ENCODE measurements at places on chromosomes 3 and 15.

DNA sequence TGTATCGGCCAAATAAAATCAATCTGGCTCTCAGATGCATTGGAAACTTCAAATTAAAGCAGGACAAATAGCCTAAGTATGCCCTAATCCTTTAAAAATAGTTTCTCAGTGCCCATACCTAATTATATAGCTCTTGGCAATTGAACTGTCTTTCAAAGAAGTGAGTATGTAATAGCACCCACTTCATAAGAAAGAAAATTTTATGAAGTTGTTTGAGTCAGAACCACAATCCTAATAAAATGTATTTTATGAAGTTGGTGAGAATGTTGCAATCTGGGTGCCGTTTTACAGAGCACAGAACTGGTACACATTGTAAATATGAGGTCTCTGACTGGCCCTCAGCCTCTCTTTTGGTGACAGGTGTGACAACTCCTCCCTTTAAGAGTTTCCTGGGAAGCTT, 45.4 kb downstream of the EPHB1 start:
- no peak for DNase-seq

- DNase-seq: no peak
Observed at GRCh38 chr3:18446149-18446825, 21.1 kb upstream of the SATB1 start.

GRCh38 chr3:193777524-193777923, 184.5 kb downstream of the OPA1 start:
- no peak for DNase-seq

DNA sequence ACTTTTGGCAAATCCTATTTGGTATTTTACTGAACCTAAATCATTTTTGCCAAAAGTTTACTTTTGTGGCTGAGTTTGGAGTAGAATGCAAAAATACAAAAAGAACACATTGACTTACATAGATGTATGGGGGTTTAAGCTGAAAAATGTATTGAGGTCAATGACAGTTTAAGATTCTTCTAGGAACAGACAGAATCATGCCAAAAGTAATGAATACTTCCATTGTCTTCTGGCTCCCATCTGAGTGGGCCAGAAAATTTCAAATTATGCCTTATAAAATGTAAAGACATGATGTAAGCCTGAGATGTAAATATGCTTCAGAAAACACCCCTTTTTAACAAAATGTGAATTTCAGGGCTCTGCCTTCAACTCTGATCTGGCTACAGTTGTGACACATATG, 375.1 kb upstream of the DPH6 start:
- no peak for DNase-seq

DNA sequence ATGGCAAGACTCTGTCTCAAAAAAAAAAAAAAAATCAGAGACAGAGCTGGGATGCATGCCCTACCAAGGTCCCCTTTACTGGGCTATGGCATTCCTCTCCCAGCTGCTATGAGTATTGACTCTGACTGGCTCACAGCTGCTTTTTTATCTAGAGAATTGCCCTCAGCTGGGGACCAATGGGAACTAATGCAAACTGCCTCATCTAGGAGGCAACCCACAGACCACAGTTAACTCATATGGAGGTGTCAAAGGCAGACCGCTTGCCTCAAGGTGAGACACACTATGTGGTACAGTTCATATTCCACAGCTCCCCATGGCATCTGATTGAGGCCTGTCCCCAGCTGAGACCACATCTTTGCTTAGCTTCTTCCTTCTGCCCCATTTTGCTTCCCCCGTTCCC, 183.5 kb upstream of the EOMES start:
- DNase-seq: peak; percentile 54

DNA sequence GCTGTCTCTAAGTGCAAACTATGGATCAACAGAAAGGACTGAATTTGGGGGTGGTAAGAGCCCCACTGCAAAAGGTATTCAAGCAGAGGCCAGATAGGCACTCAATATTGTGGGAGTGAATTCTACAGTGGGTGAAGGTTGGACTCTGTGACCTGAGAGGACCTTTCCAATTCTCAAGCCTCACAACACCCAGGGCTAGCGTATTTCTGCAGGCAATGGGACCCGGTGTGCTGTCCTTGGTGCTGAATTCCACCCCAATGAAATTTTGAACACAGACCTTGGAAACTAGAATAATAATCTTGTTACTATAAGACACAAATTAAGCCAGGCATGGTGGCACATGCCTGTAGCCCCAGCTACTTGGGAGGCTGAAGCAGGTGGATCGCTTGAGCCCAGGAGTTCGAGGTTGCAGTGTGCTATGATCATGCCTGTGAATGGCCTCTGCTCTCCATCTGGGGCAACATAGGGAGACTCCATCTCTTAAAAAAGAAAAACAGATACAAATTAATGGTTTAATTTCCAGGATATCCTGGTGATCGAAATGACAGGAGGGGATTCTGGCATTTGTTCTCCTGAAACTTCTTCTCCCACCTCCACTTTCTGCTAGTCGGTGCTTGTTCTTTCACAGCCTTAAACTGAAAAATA, 135.4 kb downstream of the RAB11A start:
- no peak for DNase-seq

GRCh38 chr3:59908280-59908679, 858.5 kb upstream of the CFAP20DC start:
- DNase-seq: no peak

DNA sequence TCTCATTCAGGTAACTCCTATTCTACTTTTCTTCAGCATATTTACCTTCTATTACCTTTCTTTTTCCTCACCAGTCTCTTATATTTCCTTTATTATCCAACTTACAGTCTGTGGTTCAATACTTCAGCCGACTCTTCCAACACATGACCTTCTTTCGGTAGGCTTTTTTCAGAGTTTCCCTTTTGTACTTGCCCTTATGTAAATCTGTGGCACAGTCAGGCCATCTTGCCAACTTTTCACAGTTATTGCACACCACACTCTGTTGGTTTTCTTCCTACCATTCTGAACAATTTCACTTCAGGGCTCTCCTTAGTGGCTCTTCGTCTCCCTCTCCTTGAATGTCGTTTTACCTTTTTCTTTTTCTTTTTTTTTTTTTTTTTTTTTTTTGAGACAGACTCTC, 427.8 kb downstream of the LPP start:
- no peak for DNase-seq

- DNase-seq: no peak
Observed at GRCh38 chr3:56375654-56376053, 92.6 kb downstream of the ERC2 start.

GRCh38 chr15:48872632-48873031, 5.3 kb upstream of the EID1 start:
- DNase-seq: no peak

GRCh38 chr15:41961001-41961518, 11.3 kb downstream of the EHD4 start:
- DNase-seq: no peak

- DNase-seq: no peak
Observed at GRCh38 chr3:64575211-64575844, 112.5 kb downstream of the ADAMTS9 start.

DNA sequence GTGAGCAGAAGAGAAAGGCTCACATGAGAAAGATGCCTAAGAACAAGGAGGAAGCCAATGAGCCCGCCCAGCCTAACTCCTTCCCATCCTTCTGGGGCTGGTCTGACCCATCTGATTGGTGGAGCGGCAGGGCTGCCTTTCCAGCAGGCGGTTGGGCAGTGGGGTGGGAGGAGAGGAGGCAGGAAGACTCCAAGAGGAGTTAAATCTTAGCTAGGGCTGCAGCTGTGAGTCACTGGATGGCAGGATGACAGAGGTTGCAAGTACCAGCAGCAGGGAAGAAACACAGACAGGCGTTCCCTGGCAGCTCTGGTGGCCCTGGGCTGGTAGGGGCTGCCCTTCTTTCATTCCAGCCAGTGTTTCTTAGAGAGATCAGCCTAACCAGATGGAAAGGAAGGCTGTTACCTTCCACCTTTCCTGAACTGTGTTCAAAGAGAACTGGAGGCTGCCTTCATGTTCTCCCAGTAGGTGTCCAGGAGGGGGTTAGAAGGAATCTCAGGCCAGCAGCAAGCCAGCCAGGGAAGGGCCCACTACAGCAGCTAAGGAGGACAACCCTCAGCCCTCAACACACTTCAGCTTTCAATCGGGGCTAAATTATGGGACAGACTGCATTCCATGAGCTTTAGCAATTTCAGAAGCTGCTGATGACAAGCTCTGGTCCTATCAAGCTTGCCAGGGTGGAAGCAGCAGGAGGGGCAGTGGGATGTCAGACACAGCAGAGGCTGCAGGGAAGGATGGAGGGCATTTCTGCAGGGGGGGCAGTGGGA, 50.3 kb downstream of the CHSY1 start:
- no peak for DNase-seq

- DNase-seq: peak; percentile 21
Observed at GRCh38 chr15:68032672-68033071, 21.4 kb upstream of the PIAS1 start.

DNA sequence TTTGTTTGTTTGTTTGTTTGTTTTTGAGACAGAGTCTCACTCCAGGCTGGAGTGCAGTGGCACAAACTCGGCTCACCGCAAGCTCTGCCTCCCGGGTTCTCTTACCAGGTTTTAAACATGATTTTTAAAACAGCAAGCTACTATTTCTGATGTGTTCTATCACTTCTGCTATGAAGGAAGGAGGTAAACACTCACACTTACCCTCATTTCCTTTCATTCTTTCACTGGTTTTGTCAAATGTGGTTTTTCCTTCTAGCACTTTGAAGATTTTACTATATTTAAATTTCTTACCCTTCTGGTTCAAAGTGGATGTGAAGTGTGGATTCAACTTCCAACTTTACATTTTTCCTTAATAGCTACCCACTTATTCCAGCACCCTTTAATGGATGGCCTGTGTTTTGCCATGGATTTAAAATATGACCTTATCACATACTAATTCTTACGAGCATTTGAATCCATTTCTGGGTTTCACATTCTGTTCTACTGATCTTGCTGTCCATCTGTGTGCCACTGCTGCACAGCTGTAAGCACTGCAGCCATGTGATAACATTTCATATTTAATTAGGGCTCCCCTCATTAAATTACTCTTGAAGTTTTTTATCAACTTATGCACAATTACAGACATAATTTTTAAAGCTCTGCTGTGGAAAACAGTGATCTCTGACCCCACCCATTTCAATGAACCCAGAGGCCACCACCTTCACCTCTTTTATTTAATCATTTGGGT, 42.3 kb downstream of the TXNRD3 start:
- DNase-seq: peak; percentile 2

DNA sequence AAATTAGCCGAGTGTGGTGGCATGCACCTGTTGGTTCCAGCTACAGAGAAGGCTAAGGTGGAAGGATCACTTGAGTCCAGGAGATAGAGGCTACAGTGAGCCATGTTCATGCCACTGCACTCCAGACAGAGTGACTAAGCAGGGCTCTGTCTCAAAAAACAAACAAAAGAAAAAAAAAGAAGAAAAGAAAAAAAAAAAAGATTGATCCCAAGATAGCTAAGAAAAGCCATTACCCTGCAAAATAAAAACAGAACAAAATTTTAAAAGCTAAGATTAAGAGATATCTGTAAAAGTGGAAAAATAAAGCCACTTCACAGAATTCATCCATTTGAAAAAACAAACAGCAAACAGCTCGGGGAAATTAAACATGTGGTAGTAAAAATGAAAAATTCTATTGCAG, 23.8 kb downstream of the LRRC2 start:
- no peak for DNase-seq

DNA sequence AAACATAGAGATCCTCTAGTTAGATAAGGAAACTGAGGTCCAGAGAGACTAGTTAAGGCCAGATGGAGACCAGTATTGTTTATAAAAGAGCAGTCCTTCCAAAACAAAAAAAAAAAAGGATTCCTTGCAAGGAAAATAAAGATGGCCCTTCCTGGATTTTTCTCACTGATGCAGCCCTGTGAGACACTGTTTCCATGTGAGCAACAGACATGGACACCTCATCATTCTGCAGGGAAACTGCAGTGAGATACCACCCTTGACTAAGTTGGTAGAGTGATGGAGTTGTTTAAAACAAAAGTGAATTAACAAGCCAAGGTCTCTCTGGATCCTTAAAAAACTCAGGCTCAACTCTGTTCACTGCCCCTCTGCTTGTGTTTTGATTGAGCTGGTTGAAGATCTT, 65.6 kb upstream of the MYZAP start:
- DNase-seq: no peak

DNA sequence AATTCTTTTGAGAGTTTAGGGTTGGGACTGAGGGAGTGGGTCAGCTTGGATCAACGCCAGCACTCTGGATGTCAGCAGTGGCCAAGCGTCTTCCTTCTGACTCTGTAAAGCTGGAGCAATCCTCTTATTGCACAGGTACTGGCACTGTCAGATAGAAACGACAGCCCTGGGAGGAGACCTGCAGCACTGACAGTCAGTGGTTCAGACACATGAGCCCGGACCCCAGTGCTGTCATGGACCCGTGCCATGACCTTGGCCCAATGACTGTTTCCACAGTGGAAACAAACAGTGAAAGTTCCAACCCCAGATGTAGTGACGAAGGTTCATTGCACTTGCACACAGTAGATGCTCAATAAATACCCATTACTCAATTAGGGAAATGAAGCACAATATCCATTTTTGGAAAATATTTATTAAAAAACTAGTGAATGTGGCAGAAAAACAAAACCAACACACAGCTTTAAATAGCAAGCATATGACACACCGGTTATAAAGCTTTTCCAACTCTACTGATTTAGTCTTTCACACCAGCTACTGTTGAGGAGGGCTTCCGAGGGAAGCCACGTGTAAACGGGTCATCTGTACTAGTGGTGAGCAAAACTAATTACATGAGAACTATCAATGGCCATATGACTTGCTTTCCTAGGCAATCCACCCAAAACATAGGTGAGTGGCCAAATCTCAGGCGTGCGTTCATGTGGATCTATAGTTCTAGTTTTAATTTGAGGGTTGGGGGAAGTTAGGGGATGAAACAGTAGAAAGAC, 22.1 kb downstream of the SIAH2 start:
- no peak for DNase-seq

Measured in CD4-positive, alpha-beta T cell treated with Interleukin-17A for 1 hour (primary cell).